ENCODE measurements at places on chromosomes 7 and 10.
A peak's percentile ranks its signal among the peaks of the same experiment; 100 is the strongest.

- no peak for DNase-seq
These were observed 38.5 kb upstream of the PDLIM1 start for GRCh38 chr10:95329296-95329695.

- DNase-seq: no peak
These were observed 425.3 kb downstream of the INHBA start for GRCh38 chr7:41277561-41277960.

DNA sequence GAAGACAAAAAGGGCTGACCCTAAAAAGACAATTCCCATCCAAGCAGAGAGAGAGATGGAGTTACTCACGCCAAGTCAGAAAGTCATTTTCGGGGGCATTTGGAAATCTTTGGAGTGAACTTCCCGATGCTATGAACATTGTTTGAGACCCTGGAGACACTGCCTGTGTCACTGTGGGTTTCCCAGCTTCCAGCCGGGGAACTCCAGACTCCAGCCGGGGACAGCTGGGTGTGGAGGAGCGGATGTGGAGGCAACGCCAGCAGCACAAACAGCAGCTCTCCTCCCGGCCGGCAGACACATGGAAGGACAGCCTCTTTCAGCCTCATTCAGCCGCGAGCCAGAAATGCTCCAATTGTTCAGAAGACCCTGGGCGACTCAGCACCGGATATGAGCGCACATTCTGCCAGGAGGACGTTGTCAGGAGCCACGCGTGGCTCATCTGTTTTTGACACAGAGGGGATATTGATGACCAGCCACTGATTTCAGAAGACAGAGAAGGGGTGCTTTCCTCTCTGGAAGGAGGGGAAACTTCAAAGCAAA, 97.6 kb downstream of the PRPF18 start:
- DNase-seq: peak; percentile 2

DNA sequence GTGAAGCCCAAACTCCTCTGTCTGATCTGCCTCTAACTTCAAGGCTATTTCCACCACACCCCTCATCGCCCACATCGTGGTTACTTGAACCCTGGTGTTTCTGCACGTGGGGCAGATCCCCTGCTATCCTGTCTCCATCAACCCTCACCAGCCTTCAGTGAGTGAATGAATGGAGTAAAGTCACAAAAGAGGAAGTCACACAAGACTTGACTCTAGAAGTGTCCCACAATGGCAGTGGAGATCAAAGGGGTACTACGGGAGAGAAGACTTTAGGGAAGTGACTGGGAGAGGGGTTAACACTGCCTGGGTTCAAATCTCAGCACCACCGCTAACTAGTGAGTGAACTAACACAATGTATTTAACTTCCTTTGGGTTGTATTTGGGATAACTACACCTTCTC, 85.9 kb downstream of the COBL start:
- DNase-seq: no peak

- no peak for DNase-seq
These were observed 36.7 kb downstream of the NKX2-3 start for GRCh38 chr10:99569253-99569939.

- DNase-seq: no peak
These were observed 12.9 kb downstream of the CFAP46 start for GRCh38 chr10:132929480-132929879.

DNA sequence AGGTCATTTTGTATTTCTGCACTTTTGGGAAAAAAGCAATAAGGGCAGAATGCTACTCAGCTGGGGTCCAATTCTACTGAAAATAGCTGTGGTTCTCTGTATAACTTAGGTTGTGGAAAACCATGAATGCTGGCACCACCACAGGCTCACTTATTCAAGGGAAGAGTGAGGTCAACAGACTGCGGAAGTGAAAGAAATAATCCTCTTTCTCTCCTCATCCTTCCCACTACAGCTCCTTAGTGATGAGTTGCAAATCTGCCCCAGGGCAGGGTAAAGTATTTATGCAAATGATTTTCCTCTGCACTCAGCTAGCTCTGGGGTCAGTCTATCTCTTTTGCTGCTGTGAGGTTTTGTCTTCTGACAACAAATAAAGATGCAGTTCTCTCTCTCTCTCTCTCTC, 74.1 kb upstream of the PTPRZ1 start:
- no peak for DNase-seq

DNA sequence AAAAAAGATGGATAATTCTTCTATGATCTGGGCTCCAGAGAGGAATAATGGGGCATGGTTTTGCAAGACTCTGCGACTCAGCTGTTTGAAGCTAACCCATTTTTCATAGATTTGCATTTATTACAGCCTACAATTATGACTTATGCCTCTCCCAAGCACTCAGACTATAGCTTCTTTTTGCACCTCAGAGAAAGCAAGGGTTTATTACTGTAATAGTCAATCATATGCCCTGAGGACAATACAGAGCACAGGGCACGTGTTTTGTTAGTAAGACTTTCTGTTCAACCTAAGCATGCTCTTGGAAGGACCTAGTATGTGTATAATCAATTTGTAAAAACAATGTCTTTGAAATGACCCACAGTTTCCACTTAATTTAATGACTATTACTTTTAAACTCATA, 221.2 kb downstream of the PARD3 start:
- no peak for DNase-seq

DNA sequence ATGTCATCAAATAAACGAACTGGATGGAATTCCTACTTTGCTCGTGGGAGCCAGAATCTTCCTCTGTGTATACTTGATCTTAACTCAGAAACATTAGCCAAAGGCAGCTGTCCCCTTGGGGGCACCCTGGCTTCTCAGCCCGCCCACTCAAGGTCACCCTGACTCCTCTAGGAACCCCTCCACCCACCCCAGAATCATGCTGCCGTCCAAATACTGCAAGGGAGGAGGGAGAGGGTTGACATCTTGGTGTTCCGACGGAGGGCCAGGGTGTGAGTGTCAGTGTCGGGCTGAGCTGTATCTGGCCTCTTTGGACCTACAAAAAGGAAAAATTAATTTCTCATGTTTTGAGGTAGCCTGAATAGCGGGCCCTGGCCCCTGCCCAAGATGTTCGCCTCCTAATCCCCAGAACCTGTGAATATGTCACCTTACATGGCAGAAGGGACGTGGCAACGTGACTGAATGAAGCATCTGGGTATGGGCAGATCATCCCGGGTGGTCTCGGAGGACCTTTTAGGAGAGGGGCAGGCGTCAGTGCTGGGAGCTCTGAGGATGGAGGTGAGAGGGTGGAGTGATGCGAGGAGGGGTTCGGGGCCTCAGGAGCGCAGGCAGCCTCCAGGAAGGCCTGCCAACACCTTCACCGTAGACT, 40.5 kb upstream of the RBM33 start:
- DNase-seq: no peak

DNA sequence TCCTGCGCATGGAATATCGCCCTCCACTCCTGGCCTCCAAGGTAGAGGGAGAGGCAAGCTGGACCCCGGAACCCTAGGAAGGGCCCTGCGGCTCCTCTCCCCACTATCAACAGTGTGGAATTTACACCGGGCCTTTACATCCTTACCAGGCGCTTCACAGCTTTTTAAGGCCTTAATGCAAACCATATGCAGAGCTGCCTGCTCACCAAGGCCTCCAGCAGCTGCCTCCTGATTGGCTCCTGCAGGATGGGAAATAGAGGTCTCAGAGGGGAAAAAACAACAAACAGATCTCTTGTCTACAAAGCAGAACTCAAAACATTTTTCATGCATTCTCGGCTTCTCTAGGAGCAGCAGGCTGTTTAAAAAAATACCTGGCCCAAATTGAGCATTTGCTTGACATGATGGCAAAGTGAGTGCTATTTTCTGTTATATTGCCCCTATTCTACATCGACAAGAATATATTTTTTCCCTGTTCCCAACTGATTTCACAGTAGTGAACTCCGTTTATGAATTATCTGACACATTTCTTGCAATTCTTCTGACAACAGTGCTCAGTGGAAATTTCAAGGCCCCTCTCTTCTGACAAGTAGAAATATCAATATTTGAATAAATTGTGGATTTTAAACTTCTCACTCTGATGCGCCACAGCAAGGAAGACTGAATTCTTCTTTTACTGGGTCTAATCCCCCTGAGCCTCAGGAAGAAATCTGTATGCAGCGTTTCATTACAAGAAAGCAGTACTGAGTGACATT, 51.7 kb downstream of the EBF3 start:
- no peak for DNase-seq

GRCh38 chr7:155983176-155983815, 171.0 kb upstream of the SHH start:
- no peak for DNase-seq

DNA sequence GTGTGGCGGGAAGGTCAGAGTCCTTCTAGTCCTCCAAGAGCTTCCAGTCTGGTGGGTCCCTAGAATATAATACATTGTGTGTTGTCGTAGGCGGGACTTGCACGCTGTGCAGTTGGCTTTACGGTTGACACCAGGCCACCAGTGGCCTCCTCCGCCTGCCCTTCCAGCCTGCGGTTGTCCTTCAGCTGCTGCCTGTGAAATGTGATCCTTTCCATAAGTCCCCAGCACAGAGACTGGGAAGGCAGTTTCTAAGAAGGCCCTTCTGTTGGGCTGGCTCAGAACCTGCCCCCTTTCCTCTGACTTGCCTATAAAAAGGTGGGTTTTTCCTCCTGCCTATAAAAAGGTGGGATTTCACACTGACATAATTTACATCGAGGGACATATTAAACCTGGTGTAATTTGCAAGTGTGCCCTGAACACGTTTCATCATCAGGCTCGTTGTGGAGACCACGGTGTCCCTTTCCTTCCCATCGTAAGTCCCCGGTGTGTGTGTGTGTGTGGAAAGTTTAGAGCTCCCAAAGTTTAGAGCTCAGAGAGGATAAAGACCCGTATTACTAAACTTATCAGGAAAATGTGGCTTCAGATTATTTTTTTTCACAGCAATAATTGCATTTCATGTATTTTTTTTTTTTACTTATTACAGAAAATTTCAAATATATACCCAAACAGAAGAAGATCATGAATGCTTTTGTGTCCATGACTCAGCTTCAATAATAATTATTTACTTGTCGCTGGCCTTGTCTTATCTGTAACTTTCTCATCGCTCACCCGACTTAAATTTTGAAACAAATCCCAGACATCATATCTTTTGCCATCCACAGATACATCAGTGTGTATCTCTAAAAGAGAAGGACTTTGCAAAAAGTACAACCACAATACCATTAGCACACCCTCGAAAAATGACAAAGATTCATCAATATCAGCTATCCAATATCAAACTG, 45.1 kb downstream of the CUX1 start:
- DNase-seq: no peak
